ENCODE measurements at places on chromosomes 16 and 17. TPM values are rescaled to one million over a fixed set of nuclear protein-coding genes. Genes with fewer than 3 reads are reported as not detected.

Gene GPR139
- 2.4 TPM for total RNA-seq

Gene PIPOX
- total RNA-seq: 4.9 TPM

Gene MKS1
- 13.0 TPM for total RNA-seq

Gene MPP2
- 13.9 TPM for total RNA-seq

Gene GALK1
- total RNA-seq: 13.5 TPM

Gene MEIOB
- 0.41 TPM for total RNA-seq

Gene TBC1D3E
- 0.41 TPM for total RNA-seq

Gene MYO15B
- 19.6 TPM for total RNA-seq

Gene PRAC2
- not detected for total RNA-seq

Gene ADAMTS18
- 0.82 TPM for total RNA-seq
